Inflammatory macrophage (primary cell): ENCODE measurements at places on chromosomes 1 and 21.

- no peak for DNase-seq
These were observed 144.9 kb upstream of the POU3F1 start for GRCh38 chr1:38191461-38191860.

- DNase-seq: no peak
These were observed 209.7 kb upstream of the VAMP3 start for GRCh38 chr1:7561331-7561921.

GRCh38 chr1:72693376-72693775 lies 411.0 kb upstream of the NEGR1 start:
- no peak for DNase-seq

DNA sequence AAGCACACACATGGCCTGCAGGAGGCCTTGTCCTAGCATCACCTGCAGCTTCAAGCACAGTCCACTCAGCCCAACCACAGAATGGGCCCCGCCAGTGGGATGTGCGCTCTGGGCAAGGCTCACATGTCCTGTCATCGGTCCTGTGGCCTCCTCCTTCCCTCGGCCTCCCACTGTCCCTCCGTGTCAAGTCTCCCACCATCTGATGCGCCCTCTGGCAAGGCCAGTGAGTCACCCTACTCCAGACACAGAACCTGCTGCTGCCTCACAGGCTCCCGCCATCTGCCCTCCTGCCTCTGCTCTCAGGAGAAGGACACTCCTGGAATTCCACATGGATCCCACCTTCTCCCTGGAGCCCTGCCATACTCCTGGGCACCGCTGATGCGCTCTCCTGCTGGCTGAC lies 14.2 kb downstream of the KCNAB2 start:
- peak; percentile 94 for DNase-seq

GRCh38 chr1:23097316-23097715 lies 71.3 kb downstream of the LUZP1 start:
- DNase-seq: no peak

DNA sequence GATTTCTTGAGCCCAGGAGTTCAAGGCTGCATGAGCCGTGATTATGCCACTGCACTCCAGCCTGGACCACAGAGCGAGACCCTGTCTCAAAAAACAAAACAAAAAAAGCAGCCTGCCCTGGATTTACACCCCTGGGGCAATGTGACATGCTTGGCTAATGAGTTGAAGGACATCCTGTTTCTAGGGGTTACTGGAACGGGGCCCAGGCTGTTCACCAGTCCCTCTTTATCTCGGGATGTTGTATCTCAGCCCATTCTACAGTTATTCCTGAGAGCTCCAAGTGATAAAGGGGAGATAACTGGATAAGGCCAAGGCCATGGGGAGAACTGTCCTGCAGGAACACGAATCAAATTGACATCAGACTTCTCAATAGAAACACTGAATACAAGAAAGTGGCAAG lies 21.7 kb upstream of the S100A2 start:
- DNase-seq: no peak

DNA sequence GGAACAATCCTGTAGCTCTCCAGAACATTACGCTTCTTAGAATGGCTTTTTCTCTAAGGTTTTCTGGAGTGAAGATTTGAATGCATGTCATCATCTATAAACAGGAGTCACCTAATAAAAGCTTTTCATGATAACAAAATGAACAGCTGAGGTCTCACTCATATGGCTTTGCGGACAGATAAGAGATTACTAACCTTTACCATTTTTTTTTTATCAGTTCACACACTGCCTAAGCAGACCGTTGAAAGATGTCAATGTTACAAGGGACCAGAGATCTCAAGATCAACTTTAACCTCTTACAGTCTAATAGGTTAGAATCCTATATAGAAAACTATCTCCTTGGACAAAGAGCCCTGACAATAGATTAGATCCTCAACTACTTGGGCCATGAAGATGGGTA lies 41.4 kb downstream of the SCMH1 start:
- DNase-seq: no peak

- DNase-seq: peak; percentile 86
These were observed 19.0 kb downstream of the THEMIS2 start for GRCh38 chr1:27891196-27891889.
